ENCODE measurements at places on chromosomes 5 and 9.
A peak's percentile ranks its signal among the peaks of the same experiment; 100 is the strongest.

GRCh38 chr9:134551644-134552348, 89.8 kb upstream of the COL5A1 start:
- no peak for DNase-seq

DNA sequence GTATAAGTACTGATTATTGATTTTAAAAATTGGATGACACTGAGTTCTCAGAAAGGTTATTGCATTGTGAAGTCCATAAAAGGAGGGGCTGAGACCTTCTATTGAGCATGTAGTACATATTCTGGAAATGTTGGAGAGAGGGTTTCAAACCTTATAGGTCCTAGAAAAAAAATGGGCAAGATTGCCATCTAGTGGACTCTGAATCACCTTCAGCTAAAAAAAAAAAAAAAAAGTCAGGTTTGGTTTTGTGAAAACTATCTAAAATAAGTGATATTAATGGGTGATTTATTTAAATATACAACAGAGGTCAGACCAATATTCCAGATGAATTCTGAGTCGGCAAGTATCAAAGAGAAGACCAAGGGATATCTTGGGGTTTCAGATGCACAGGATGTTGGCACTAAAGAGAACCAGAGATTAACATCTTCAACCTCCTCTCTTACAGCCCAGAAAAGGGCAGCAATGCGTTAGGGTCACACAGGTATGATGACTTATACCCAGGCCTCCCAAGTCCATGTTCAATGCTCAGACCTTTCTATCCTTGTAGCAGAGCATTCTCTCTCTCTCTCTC, 109.8 kb upstream of the NMUR2 start:
- no peak for DNase-seq

DNA sequence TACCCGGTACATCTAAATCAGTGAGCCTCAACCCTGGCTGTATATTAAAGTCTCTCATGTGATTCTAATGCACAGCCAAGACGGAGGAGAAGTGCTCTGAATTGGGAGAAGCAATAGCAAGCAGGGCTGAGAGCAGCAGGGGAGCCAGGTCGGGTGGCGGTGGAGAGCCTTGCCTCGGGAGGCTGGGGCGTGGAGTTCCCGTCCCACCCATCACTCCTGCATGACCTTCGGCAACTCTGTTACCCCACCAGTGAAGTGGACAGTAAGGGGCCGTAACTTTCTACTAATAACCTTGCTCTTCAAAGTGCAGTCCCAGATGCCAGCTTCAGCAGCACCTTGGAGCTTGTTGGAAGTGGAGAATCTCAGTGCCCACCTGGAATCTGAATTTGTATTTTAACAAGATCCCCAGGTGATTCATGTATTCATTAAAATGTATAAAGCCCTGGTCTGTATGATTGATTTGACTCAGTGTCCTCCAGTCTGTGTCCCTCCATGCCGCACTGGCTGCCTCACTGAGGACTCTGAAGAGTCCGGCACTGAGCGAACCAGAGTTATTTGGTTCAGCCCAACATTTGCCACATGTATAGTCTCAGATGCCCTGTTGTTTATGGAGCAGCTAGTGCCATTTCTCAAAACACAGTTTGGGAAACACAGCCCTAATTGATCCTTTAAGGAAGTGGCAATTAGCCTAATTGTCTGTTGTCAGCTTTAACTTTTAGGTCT, 6.5 kb downstream of the ERGIC1 start:
- DNase-seq, result no peak

DNA sequence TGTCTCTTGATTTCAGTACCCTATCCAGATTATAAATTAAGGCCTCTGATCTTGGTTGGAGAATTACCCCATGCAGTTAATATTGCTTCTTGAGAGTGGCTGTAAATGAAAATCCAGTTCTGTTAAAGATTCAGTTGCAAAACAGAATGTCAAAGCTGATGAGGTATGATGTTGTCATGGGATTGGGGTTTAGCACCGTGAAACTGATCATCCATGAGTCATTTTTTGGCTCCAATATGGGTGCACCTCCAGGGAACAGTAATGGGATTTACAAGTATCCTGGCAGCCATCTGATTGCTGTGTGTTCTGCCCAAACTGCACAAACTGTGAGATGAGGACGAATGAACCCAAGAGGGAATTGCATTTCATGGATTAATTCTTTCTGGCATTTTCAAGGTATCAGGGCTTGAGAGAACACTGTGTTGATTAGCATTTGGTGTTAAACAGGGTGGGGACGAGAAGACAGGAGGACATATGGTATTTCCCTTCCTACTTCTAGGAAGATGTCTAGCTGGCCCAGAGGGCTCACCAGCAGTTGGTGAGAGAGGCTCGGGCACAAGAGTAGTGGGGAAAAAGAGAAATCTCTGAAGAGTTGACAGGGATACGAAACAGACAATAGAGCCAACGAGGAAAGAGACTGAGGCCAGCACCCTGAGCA, 214.7 kb downstream of the GAS1 start:
- no peak for DNase-seq

DNA sequence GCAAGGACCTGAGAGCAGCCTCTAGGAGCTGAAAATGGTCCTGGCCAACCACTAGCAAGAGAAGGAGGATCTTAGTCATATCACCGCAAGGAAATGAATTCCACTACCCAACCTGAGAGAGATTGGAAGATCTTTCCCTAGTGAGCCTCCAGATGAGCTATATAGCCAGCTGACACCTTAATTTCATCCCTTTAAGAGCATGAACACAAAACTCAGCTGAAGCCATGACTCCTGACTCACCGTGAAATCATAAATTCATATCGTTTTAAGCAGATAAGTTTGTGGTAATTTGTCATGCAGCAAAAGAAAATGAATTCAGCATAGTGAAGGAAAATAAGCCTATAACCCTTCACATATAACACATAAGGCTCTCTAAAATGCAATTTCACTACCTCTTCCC, 23.5 kb downstream of the MAPKAP1 start:
- DNase-seq, result no peak

DNA sequence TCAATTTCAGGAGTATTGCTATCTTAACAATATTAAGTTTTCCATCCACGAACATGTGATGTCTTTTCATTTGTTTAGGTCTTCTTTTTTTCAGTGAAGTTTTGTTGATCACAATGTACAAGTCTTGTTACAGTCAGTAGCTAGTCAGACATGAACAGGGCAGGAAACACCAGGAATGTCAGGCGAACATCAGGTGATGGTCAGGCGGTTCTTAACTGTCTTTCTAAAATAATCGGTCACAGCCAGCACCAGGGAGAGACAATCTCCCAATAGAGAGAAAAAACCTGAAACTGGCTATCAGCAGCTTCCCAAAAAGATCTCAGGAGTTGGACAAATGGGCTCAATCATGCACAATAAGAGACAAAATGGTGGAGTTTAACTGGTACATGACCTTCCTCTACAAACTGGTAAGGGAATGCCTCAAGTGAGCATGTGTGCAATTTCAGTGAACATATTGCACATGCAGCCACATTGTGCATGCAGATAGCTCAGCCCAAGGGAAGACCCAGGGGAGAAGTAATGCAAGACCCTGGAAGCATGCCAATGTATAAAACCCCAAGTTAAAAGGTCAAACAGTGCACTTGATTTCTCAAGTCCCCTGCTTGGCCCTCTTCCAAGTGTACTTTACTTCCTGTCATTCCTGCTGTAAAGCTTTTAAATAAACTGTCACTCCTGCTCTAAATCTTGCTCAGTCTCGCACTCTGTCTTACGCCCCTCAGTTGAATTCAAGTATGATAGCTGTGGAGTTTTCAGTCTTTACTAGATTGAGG, 176.1 kb upstream of the RASEF start:
- no peak for DNase-seq

- DNase-seq, result no peak
Observed at GRCh38 chr5:106113922-106114321, 1556.8 kb downstream of the EFNA5 start.

- DNase-seq, result no peak
Observed at GRCh38 chr9:101354765-101355708, 29.8 kb downstream of the BAAT start.

DNA sequence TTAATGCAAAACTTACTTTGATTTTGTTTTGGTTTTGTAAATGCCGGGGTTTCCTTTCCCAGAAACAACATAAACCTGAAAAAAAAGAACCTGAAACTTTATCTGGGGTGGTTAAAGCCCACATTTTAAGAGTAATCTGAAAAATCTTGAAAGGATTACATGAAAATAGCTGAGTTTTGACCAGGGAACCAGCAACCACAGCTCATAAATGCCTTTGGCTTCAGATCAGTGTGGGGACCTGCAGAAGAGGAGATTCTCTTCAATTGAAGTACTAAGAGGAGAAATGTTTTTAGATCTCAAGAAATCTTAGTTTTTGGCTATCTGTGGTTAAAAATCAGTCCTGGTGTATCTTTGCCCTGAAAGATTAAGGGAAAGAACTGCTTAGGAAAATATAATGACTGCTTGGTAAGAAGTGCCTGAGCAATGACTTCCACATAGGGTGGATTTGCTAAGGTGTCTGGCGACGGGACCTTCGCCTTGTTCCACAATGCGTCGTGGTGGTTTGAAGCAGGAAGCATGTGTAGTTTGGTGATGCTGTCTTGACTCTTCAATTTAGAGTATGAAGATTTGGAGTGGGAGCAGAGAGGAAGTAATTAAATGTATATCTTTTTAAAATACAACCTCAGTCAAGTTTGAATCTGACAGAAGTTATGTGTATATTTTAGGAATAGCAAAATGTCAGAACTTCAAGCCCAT, 186.5 kb downstream of the MAN2A1 start:
- DNase-seq, result no peak

DNA sequence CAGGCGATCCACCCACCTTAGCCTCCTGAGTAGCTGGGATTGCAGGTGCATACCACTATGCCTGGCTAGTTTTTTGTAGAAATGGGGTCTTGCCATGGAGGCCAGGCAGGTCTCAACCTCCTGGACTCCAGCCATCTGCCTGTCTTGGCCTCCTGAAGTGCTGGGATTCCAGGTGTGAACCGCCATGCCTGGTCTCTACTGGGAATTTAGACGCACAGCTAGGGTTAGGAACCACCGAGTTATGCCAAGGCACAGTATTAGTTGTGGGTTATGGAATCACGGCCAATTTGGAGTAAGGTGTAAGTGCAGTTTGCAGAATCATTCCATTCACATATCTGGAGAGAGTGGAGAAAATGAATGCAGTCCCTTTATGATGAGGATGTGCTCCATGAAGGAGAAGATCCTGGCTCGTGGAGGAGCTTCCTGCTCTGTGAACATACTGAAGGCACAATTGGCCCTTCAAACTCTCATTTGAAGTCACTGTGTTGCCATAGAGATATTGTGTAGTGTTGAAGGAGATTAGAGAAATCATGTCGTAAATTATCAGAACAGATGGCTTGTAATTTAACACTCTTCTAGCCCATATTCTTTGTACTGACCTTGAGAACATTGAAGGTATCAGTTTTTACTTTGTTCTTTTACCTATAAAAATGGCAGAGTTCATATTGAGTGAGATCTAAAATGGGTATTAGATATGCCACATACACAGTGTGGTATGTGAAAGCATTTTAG, 18.8 kb downstream of the TRIO start:
- no peak for DNase-seq

- DNase-seq, result peak; percentile 35
Observed at GRCh38 chr9:128024761-128025308, 42.3 kb downstream of the NAIF1 start.

GRCh38 chr9:107749787-107750444, 260.3 kb upstream of the KLF4 start:
- DNase-seq, result no peak

- no peak for DNase-seq
Observed at GRCh38 chr9:91735049-91735448, 215.0 kb downstream of the ROR2 start.

DNA sequence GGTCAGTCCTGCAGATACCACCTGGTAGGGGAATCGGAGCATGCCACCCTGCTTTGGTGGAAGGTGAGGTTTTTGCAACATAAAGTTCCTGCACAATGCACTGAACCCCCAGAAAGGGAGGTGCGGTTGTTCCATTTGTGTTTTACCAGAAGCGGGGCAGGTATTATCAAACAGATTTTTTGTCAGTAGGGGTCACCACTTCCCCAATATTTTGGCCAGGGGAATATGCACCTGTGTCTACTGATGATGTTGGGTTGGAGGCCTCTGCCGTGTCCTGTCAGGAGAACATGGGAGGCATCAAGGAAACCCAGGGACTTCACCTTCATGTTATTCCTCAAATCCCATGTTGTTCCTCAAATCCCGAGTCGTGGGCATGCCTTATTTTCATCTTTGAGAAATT, 438.7 kb downstream of the NTRK2 start:
- no peak for DNase-seq

GRCh38 chr9:14372437-14373335, 58.7 kb upstream of the NFIB start:
- no peak for DNase-seq

- DNase-seq, result no peak
Observed at GRCh38 chr5:115325296-115325959, 29.0 kb upstream of the CCDC112 start.

DNA sequence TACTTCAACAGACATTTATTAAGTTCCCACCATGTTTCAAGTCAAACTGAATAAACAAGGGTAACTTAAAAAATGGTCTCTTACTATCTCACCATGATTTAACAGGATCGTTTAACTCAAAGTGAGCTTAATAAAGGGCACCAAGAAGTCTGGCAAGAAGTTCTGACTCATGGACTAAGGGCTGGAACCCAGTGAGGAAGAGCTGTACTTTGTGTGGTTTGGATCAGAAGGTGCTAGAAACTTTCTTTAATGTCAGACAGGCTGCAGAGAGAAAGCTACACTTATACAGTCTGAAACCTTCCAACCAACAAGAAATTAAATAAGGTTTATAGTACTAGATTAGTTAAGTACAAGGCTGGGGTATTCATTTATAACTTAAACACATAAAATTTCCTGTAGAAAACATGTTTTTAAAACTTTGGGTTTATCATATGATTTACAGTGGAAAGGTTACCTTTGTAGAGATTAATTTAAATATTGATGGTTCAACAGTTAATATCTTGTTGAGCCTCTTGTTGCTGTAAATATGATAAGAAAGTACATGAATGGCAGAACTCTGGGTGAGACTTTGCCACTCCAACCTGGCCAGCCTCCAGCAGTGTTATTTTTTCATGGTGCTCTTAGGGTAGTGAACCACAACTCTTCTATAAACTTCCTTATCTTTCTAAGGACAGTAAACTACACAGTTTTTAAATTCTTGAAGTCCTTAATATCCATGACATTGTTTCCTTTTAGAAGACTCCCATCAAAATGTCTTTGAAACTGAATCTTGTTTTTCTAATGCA, 162.8 kb downstream of the MAN2A1 start:
- peak; percentile 14 for DNase-seq
